ENCODE measurements at places on chromosomes 3 and 15.

GRCh38 chr3:72661115-72661457 is 187.2 kb downstream of the SHQ1 start:
- DNase-seq, result no peak

DNA sequence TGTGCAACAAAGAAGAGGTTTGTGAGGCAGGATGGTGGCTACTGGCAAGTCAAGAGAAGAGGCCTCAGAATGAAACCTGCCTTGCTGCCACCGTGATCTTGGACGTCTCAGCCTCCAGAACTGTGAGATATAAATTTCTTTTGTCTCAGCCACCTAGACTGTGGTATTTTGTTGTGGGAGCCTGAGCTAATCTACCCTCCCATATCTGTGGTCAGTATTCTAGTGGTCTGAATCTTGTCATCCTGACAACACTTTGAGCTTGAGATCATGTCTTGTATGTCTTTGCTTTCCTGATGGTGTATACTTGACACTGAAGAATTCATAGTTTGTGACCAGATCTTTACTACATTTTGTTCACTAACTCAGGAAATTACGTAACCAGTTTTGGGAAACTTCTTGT is 240.6 kb upstream of the GOLIM4 start:
- no peak for DNase-seq

DNA sequence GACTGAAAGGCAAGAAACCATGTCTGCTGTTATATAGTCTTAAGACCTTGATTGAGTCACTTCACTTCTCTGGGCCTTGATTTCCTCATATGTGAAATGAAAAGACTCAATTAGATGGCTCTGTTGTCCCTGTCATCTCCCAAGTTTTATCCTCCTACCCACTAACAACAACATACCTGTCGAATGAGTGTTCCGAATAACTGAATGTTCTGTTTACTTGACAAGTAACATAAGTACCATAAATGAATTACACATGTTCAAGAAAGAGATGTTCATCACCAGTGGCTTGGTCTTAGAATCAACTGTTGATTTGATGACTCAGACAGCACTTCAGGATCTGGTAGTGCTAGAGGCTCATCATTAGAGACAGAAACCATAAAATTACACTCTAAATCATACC is 311.7 kb downstream of the VPS13C start:
- no peak for DNase-seq

DNA sequence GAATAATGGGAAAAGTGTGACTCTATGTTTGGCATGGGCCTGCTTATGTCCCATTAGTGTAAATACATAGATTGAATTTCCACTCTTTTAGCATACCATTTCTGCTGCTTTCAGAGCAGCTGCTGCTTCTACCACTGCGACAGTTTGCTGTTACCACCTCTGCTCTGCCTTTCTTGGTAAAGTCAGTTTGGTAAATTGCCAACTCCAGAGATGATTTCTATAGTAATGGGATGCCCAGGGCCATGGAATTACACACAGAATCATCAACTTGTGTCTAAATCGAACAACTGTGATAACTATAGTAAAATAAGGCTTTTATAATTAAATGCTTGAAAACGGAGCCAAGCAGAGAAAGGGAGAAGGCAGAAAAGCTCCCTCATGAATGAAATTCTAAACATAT is 168.4 kb upstream of the VEPH1 start:
- DNase-seq, result no peak

GRCh38 chr3:135097276-135097946 is 302.4 kb downstream of the EPHB1 start:
- no peak for DNase-seq

- no peak for DNase-seq
These were observed 132.3 kb downstream of the LMLN start for GRCh38 chr3:198092276-198092675.

GRCh38 chr15:69624816-69625215 is 172.2 kb downstream of the RPLP1 start:
- DNase-seq, result no peak

- no peak for DNase-seq
These were observed 3.4 kb downstream of the THBS1 start for GRCh38 chr15:39584266-39584659.

DNA sequence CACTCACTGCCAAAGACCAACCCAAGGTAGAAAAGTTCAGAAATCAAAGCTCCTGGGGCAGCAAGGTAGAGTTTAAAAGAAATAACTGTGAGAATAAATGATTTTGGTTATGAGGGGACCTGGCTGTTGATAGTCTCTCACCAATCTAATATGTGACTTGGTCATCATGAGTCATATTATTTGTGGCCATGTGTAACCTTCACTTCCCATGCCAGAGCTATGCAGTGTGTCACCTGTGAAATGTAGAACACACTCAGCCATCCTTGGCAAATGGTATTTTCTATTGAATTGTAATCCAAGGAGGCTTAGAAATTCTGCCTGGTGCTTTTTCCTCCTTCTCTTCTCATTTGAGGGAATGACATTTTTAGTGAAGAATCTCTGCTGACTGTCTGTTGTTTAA is 184.2 kb upstream of the STAC start:
- no peak for DNase-seq

DNA sequence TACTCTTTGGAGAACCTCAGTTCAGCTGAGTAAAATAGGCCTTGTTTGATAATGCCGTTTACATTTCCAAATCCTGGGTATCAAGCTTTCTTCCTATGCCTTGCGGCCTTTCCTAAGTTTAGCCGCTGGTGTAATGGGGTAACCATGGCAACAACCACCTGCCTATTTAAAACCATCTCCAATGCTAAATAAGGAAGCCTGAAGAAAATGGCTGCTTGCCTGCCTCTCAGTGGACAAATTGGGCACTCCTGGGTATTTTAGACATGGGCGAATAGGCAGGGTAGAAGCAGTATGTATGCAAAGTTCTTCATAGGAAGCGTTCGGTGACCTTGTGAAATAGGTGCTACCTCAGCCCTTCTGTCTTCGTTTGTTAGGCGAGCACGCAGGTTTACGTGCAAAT is 122.7 kb downstream of the DGKG start:
- DNase-seq, result no peak

- DNase-seq, result no peak
These were observed 108.5 kb downstream of the ZIC4 start for GRCh38 chr3:147297761-147298350.

DNA sequence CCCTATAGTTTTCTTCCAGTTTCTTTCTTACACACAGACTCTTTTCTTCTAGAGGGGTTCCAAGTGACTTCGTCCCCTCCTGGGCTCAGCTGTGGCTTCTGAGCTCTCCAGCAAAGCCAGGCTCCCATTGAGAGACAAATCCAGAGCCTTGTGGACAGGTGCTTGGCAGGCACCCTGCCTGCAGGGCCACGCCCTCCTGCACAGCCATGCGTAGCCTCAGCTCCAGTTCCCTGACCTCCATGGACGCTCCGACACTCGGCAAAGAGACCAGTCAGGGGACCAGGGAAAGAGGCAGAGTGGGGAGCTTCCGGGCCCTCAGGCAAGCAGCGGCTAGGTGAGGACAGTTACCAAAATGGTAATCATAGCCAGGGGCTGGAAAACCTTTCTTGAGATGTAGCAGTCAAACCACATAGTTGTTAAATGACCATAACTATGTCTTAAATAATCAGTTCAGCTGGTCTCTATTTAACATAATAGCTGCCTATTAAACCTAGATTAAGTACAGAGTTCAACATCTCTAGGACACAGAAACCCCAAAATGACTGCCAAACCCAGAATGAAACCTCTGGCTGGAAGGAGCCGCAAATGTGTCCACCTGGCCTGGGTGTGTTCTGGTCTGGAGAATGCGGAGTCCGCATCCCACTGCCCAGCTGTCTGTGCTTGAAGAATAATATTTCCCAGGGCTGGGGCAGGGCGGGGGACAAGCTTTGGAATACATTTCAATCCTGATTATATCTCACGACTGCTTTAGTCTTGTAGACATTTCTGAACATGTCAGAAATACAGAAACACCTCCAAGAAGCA is 69.3 kb upstream of the RGMA start:
- no peak for DNase-seq

GRCh38 chr3:104825116-104825515 is 541.6 kb upstream of the ALCAM start:
- no peak for DNase-seq

DNA sequence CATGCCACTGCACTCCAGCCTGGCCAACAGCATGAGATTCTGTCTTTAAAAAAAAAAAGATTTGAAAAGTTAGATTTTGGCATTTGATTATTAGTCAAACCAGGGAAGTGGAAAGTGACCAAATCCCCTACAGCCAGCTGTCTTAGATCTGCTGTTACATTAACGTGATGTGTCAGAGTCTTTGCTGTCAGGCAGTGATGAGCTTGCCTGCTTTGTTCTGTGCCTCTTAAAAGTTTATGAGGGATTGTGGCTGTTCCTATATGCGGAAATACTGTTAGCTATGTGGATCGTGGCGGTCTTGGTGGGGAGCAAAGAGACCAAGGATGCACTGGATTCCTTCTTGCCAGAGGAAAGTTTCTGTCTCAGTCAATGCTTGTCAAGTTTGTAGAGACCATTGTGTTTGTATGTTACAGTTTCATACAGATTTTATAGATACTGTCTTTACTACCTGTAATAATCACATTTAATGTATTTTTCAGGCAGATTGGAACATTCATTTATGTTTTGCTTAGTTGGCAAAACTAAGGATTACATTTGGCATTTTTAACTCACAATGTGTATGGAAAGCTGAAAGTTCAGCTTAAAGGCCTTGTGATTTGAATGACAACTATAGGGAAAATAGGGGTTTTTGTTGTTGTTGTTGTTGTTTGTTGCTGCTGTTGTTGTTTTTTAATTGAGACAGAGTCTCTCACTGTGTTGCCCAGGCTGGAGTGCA is 137.4 kb downstream of the VPS8 start:
- no peak for DNase-seq

- no peak for DNase-seq
These were observed 45.7 kb downstream of the EXOG start for GRCh38 chr3:38541806-38542205.

DNA sequence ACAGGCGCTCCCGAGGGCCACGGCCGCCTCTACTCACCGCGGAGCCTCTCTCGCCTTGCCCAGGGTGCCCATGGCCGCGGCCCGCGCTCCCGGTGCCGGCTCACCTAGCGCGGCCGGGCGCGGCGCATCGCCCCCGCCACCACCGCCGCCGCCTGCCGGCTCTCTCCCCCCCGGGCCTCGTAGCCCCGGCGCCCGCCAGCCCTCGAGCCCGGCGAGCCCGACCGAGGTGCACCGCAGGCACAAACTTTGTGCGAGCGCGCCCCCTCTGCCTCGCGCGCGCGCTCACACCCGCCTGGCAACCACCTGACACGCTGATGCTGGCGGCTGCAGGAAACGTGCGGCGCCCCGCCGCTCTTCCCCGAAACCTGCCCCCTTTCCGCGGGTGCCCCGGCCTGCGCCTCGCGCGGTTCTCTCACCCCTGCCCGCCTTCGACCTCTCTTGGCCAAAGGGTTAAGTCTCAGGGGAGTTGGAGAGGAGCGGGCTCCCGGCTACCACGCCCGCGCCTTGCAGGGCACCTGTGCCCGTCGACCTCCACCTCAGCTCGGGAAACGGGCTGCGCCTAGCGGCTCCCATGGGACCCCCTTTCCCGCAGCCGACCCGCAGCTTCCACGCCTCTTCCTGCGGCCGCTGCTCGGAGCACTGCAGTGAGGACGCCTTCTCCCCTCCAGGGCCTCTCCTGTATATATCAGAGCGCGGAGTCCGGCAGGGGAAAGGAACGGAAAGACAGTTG is at the start of gene RASGRP1:
TSS of gene RASGRP1 (minus strand) at position 258 of the 730 bp plus-strand sequence. CDS start at position 72, 186 bp downstream.
- DNase-seq, result peak; percentile 91

DNA sequence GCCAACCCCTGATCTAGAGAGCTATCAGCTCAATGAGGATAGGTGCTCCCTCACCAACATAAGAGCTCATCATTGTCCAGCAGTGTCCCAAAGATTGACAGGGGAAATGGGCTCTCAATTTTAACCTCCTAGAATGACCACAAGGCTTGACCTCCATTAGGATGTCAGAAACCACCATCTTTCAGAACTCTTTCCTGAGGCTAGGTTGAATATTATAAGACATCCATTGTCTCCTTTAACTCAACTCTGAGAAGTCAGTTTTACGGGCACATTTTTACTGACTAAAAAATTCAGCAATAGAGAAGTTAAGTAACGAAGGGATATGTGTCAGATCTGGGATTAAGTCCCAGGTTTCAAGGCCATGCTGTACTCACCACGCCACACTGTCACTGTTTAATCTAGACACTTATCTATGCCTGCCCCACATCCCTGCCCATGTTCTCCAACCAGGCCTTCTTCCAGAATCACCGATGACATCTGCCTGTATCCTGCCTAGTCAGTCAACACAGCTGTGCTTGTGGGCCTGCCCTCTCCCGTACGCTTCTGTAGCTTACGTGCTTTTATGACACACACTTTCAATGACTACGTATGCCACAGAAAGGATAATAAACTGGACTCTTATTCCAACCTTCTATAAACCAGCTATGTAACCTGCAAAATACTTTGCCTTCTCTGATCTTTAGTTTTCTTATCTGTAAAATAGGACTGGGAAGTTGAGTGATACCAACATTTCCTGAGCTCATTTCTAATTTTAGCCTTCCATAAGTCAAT is 17.1 kb upstream of the MUC13 start:
- DNase-seq, result no peak

- no peak for DNase-seq
These were observed 168.1 kb downstream of the VPS13C start for GRCh38 chr15:61892140-61892539.

GRCh38 chr3:59424268-59425010 is 374.6 kb upstream of the CFAP20DC start:
- peak; percentile 58 for DNase-seq

- DNase-seq, result no peak
These were observed 98.9 kb upstream of the SLC6A6 start for GRCh38 chr3:14303336-14304100.

DNA sequence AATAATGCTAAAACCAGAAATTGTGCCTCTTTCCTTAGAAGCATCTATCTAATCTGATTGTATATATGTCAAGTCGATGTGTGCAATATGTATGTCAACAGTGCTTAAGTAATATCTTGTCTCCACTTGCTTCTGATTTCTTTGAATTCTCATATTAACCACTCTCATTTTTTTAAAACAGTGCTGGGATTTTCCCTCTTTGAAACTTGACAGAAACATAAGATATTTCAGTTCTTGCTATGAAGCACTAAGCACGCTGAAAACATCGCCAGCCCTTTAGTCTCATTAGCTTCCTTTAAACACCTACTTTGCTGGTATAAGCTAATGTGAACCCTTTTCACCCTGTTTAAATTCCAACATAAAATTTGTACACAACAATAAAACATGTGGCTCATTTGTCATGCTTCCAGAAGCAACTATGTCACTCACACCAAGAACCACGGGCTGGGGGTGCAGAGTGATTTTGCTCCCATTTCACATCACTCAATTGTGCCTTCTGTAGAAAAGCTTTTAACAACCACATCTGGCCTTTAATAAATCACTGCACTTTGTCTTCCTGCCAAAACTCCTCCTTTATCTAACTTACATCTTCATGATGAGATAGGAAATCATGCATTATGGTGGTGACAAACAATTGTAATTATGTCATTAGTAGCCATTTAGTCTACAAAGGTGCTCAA is 185.2 kb downstream of the FOXP1 start:
- DNase-seq, result peak; percentile 38

Measured in CD4-positive, alpha-beta T cell treated with Interleukin-6 at 100 ng/mL for 8 hours (primary cell).